ENCODE measurements at places on chromosomes 7 and 10.

GRCh38 chr10:78663721-78664120 lies 405.0 kb upstream of the ZMIZ1 start:
- DNase-seq, result no peak

DNA sequence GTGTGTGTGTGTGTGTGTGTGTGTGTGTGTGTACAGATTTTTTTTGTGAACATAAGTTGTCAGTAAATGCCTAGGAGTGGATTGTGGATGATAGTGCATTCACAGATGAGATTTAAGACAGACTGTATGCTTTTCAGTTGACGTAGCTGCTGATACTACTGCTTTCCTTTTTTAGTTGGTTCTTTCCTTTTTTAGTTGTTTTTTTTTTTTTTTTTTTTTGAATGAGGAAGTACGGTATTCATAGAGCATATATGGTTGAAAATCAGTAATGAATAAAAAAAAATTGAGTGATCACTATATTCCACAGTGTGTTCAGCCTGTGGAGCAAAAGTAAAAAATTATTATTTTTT lies 80.5 kb downstream of the RBM33 start:
- DNase-seq, result no peak

DNA sequence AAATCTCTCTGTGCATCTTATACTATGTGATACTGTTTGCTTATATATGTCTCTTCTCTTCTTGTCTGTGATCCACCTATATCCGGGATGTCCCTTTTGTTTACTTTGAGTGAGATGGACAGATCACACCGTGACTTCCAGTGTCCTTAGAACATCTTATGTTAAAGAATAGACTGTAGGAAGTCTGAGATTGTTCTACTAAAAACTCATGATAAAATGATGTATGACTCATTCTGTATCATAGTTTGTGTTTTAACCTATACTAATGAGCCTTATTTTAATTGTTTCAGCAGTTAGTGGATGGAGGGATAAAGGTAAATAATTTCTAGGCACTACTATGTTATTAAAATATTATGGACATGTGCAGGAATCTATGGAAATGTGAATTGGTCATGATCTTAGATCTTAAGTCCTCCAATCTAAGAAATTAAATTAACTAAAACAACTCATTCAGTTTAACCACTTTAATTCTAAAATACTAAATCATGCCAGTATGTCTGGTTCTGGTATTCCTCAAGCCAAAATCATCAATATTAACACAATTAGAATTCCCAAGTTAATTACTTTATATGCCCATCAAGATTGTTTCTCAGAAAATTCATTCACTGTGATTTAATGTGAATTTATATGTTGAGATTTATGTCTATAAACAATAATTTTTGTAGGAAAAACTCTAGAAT lies 32.0 kb downstream of the ITGB8 start:
- no peak for DNase-seq

DNA sequence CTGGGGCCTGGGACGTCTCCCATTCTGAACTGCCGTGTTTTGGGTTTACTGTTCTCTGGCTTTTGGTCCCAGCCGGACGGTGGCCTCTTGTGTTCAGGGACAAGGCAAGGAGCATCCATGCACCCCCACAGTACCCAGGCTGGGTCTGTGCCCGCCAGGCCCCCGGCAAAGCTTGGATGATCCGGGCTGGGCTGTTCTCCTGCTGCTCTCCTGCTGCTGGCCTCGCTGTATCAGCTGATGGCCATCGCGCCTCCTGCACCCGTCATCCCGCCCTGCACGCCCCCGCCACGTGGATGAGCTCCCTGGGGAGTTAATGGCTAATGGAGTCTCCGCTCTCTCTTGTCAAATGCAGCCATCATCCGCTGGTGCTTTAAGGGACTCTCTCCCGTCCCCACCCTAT lies 14.9 kb upstream of the PSMG3 start:
- DNase-seq, result peak; percentile 31

GRCh38 chr7:2381881-2382509 lies 21.4 kb upstream of the CHST12 start:
- no peak for DNase-seq

DNA sequence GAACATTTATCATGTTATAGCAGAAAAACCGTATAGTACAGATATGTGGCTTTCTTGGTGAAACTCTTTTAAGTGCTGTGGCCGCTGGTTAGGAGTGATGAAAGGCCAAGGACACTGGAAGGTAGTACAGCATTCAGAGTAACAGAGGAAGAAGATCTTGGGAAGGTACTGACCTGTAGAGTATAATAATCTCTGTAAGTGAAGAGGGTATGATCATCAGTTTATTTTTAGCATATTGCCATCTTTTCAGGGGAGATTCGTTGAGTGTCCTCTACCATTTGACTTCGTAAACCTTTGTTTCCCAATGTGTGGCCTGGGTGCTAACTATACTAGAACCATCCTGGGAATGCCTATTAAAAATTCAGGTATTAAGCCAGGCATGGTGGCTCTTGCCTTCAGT lies 44.6 kb downstream of the WAC start:
- DNase-seq, result no peak

DNA sequence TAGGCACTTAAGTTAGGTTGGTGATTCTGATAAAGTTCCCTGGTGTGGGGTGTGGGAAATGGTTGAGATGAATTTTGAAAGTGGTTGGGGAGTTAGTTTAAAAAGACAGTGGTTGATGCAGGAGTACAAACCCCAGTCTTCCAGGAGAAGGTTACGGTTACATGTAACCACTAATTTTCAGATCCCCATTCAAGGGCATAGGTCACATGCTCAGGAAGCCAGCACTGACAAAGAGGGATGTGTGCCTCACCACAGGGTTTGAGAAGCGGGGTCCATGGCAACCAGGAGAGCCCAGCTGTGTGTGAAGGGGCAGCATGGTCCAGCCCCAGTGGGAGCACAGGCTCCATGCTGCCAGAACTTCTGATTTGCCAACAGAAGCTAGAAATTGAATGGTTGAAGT lies 144.2 kb downstream of the MDFIC start:
- no peak for DNase-seq

- DNase-seq, result no peak
These were observed 191.5 kb downstream of the REEP3 start for GRCh38 chr10:63712717-63713115.

GRCh38 chr10:113027574-113028455 lies 77.8 kb downstream of the TCF7L2 start:
- DNase-seq, result no peak

GRCh38 chr10:102208311-102209035 lies 17.6 kb upstream of the ELOVL3 start:
- DNase-seq, result peak; percentile 87

GRCh38 chr10:131825150-131825848 lies 75.5 kb upstream of the PPP2R2D start:
- DNase-seq, result no peak

- peak; percentile 45 for DNase-seq
These were observed 15.6 kb upstream of the PBLD start for GRCh38 chr10:68348265-68348741.

DNA sequence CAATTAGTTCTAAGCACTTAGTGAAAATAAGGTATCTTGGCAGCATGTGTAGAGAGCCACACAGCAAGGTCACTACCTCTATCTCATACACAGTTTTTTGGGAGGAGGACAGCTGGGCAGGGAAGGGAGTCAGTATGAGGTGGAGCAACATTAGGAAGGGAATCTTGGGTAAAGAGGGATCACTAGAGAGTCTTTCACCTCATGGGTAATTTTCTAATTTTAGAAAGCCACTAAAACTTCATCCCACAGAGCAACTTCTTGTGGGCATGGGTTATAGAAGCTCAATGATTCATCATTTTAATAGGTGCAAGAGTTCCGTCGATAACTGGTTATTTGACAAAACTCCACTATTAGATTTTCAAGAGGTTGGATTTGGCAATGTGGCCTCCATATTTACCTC lies 2.5 kb downstream of the NRAP start:
- no peak for DNase-seq

DNA sequence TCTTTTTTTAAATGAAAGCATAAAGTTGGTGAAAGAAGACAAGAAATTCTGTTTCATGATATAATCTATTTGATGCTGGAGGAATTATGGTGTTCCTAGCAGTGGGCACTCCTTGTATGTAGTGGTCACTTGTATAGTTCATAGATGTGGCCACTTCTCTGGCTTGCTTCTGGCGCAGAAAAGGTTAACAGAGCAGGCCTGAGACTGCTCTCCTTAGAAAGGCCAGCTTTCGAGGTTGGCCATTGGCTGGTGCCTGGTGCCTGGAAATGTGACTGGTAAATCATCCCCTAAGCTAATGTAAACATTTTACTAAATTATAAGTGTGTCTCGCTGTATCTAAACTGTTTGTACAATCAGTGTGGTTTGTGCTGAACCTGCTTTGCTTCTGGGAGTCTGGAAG lies 276.1 kb downstream of the PHTF2 start:
- DNase-seq, result no peak

- DNase-seq, result peak; percentile 94
These were observed 27.1 kb upstream of the TNRC18 start for GRCh38 chr7:5450549-5451327.

GRCh38 chr7:125681508-125681907 lies 751.9 kb upstream of the POT1 start:
- DNase-seq, result no peak

GRCh38 chr7:108347616-108348015 lies 108.6 kb downstream of the NRCAM start:
- DNase-seq, result no peak

GRCh38 chr7:70554646-70555045 lies 577.3 kb upstream of the GALNT17 start:
- no peak for DNase-seq

DNA sequence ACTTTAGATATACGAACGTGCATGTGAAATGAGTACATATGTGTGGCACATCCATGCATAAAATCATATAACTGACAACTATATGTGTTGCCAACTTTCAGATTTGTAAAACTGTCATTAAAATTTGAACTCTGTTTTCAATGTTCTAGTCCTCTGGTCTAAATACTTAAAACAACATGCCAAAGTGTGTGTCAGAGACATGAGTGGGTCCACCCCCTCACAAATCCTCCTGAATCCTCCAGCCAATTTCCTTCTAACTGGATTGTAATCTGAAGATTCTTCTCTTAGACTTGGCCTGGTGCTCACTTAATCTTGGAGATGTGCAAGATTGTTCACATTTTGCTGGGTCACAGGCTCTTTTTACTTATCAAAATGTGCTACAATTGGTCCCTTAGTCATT lies 184.1 kb downstream of the RELN start:
- DNase-seq, result no peak

DNA sequence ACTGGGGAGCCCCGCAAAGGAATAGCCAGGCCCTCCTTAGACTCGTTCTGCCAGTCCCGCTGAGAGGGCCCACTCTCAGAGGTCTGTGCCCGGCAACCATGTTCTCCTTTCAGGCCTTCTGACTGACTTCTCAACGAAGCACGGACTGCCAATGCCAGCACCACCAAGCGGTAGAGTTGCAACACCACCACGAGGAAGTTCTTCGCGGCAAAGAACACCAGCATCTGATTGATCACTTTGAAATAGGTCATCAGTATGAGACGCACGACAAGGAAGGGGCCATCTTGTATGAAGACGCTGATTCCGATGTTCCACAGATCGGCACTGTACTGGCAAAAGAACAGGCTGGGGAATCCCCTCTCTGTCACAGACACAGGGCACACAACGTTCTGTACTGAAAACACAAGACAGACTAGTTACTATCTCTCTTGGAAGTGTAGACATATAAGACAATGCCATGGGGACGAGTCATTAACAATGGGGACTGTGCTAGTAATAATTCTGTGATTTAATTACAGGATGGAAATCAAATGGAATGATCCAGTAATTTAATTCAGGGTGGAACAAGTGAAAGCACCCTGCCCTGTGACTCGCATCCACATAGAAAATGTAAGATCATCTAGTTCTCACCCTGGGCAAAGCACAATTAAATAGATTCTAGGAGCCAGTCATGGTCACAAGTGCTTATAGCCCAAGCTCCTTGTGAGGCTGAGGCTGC lies 42.7 kb downstream of the TMEM26 start:
- no peak for DNase-seq

DNA sequence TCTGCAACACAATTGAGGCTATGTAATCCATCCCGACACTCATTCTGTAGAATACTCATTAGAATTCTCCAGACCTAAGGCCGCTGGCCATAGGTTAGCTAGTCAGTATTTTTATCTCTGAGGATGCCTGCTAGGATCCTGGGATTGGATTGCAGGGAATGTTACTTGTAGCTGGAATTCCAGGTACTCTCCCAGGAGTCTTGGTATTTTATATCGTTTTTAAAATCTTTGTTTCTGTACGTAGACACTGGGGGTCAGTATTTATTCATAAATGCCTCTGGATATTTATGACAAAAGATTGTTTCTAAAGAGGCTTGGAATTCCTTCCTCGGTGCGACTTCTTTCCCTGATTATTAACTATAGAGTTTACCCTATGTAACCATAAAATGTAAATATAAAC lies 40.1 kb downstream of the BPGM start:
- DNase-seq, result peak; percentile 42

DNA sequence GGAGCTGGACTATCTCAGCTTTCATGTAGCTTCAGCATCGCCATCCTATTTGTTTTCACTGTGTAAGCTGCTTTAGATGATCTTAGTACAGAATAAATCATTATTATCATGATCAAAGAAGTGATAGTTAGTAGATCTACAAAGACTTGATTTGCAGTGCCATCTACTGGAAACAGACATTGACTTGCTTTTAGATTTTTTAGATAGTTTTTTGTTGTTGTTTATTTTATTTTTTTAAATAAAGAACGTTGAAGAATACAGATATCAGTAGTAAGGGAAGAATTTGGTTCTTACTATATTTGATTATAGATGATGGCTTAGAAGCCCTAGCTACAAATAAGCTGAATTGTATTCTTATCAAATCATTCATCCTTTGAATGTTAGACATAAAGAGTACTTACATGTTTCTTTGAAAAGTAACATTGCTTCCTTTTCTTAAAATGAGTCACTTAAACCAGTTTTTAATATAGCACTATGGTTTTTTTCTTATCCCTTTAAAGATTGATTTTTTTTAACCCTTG lies 6.3 kb upstream of the SFMBT2 start:
- DNase-seq, result no peak

DNA sequence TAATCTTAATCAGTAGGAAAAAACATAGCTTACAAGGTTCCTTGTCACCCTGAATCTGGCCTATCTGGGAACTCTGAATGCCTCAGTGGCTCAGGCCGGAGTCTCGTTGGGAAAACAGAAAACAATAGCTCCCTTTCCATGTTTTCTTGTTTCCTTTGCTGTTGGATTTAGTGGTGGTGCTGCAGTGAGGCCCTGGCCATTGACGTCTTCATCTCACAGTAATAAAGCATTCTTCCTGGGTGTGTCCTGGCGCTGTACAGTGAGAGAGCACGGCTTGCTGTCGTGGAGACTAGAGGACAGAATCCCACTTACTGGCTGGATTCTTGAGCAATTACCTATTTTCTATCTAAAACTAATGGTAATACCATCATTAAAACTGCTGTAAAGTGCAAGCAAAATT lies 1.3 kb upstream of the SPOCK2 start:
- no peak for DNase-seq

DNA sequence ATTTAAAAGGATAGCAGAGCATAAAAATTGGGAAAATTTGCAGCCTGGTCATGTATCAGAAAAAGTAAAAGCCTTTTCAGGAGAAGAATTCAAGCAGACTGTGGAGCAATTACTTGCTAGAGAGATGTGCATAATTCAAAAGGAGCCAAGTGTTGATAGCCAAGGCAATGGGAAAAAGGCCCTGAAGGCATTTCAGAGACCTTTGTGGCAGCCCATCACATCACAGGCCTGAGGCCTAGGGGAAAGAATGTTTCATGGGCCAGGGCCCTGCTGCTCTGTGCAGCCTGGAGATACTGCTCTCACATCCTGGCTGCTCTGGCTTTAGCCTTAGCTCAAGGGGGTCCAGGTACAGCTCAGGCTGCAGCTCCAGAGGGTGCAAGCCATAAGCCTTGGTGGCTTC lies 152.9 kb downstream of the MAGI2 start:
- DNase-seq, result no peak
